Left forelimb (tissue), 1 donor: ENCODE measurements at places on chromosomes 4 and X.

- DNase-seq: no peak
Observed at GRCh38 chr4:96593422-96593821, 753.5 kb downstream of the PDHA2 start.

DNA sequence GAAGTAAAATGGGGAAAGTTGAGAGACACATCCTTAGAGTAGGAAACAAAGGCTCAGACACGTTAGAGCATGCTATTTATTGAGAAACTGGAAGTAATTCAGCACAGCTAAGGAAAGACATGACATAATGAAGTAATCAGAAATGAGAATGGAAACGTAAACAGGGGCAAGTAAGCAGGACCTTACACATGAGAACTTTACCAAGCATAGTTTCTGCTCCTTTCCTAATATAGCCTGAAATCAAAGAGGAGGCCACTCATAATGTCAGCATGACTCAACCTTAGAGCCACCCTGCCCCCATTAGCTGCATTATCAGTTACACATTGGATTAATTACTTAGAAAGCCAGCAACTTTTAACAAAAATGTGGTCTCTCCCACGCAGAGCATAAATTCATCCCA, 558.3 kb upstream of the GRIA3 start:
- DNase-seq: no peak

DNA sequence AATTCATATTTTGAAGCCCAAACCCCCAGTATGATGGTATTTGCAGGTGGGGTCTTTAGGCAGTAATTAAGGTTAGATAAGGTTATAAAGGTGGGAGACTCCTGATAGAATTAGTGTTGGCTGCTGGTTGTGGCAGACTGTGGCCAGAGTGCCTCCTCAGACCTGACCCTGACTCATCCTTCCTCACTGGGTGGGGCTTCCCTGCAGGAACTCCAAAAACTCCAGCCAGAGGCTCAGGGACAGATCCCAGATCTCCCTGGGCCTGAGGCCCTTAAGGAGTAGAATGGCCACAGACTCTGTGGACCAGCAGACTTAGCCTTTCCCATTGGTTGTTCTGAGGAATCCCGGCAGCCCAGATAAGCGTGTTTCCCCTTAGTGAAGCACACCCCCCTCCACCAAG, 463.0 kb upstream of the CPEB2 start:
- no peak for DNase-seq

GRCh38 chrX:96837808-96838207, 45.9 kb upstream of the RPA4 start:
- no peak for DNase-seq
